ENCODE measurements at places on chromosomes 7 and 10.

- no peak for DNase-seq
Measured at GRCh38 chr10:127257395-127257794, 61.0 kb upstream of the INSYN2A start.

DNA sequence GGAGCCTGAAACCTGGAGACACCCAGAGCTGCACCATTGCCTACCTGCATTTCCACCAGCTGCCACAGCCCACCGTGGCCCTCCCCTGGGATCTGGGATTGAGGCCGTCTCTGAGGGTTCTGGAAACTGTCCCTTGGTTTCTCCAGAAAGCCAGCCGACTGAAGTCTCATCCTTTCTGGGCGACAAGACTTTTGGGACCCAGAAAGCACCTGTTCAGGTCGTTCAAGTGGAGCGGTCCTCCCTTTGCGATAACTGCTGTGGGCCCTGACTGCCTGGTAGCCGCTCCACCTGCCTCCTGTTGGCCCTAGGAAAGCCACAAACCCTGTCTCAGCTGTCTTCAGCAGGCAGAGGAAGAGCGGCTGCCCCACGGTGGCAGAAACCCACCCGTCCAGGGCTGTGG is 346.0 kb upstream of the MKI67 start:
- no peak for DNase-seq

GRCh38 chr7:101235050-101235449 is 2.6 kb downstream of the CLDN15 start:
- no peak for DNase-seq

DNA sequence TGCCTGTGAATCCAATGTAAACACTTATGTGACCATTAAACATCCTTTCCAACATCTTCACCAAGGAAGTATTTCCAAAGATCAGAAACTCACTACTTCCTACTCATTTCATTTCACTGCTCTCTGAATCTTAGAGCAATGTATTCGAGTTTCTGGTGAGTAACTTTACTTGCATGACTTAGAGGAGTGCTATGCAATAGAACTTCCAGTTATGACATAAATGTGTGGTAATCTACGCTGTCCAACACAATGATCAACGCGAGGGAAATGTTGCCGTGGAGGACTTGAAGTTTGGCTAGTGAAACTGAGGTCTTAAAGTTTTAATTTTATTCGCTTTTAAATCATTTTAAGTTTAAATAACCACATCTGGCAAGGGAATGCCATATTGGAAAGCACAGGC is 1326.3 kb downstream of the XPNPEP1 start:
- no peak for DNase-seq

DNA sequence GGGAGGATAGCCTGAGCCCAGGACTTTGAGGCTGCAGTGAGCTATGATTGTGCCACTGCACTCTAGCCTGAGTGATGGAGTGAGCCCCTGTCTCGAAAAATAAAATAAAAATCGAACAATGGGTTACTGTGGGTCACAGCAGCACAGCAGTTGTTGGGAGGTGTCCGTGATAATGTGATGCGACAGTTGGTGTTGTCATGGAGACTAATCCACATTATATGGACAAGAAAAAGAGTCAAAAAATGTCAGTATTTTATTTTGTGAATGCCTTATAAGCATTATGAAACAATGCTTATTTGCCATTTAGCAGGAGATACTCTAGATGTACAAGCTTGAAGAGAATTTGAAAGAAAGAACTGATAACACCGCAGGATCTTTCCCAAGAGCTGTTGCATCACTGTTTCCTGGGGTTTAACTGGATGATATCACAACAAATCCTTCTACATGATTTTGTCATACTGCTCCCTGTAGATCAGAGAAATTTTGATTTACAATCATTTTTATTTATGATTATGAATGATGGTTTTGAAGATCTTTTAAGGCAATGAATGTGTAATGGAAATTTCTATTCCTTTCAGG is 195.4 kb downstream of the BAMBI start:
- DNase-seq = no peak

DNA sequence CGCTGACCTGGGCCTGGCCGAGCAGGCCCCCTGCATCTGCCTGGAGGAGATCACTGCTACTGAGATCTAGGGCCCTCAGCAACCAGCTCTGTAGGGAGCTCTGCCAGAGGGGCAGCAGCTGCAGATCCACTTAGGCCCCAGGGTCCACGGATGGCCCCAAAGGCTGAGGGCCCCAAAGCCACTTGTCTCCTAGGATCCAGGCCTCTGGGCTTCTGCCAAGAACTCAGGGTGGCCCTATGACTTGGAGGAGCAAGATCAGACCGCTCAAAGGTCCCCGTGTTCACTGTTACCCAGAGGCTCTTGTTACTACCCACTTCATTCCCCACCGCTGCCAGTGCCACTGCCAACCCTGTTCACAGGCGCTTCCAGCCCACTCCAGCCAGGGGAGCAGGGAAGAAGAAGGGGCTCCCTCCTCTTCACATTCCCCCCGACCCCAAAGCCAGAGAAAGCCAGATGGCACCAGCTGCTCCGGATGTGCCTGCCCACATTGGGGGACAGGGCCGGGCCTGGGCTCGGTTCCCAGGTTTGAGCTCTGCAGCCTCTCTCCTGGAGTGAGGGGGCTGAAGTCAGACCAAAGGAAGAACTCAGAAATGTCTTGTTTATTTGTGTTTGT is 7.6 kb downstream of the LZTS2 start:
- no peak for DNase-seq

GRCh38 chr10:124308056-124308645 is 110.6 kb downstream of the OAT start:
- no peak for DNase-seq

DNA sequence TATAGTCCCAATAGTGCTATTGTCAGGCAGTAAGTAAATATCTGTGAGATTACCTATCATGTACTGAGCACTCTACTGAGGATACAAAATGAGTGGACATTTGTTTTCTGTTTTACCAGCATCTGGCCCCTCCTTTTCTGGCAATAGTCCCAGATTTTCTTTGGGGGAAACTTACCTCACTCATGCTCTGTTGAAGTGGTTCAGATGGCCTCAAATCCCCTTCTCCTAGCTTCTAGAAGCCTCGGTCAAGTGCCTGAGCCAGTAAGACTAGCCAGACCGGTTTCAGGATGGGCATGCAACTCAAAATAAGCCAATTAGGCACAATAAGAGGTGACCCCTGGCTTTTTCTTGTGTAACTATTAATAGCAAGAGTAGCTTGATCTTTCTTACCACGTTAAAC is 19.7 kb downstream of the TRDMT1 start:
- no peak for DNase-seq

GRCh38 chr10:69269761-69270160 is 8.5 kb upstream of the HK1 start:
- no peak for DNase-seq

DNA sequence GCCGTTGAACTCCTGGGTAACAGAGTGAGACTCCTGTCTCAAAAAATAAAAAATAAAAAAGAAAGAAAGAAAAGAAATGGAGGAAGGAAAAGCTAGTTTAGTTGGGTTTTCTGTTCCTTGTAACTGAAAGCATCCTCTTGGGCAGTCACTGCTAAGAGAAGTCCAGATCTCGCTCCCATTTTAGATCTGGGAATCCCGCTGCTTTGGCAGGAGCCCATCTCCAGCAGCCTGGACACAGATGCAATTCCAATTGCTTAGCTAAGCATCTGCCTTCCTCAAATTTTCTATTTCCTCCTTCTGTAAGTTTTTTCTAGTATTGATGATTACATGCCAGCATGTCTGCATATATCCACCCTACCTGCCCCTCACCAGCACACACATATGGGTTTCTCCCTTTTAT is 54.1 kb downstream of the DENND2A start:
- no peak for DNase-seq

GRCh38 chr7:33590916-33591315 is 314.4 kb upstream of the BMPER start:
- no peak for DNase-seq

DNA sequence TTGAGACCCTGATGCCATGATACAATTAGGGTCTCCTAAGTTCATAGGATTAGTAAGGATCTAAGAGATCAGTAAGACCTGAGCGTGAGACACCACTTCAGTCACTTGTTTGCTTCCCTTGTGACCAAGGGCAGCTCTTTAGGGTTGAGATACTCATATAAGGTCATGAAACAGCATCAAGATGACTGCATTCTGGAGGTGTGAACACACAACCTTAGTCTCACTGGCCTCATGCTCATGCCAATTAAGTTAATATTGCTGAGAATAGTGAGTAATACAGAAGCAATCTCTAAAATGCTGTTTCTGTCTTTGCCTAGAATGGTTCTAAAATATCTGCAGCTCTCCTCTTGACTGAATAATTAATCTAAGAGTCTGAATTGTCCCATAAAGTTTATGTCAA is 39.6 kb upstream of the KLHL7 start:
- no peak for DNase-seq

DNA sequence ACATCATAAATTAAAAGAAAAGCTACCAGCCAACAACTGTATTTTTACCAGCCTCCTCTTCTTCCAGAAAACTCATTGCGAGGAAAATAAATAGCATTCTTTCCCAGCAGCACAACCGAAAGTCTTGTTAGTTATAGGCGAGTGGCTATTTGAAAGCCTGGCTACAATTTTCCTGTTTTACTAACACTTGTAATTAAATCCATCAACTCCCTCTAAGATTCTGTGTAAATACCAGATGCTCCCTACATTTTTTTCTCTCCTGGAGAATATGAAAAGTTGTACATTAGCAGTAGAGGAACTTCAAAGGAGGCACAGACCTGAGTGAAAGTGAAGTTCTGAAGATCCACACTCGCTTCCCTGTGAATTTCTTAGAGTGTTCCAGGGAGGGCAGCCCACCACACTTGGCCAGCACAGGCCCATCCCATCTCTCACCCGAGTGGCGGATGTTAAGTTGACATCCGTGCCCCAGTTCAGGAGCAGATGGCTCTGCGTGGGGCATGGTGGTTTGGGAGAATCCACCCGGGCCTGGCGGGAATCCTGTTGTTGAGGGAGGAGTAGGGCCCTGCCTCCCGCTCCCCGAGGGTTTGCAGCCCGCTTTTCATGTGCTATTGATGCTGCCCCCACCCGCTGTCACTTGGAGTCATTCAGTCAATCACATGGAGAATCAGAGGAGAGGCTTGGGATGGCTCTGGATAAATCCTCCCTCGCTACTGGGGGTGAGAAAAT is 451.0 kb upstream of the GALNT17 start:
- no peak for DNase-seq

DNA sequence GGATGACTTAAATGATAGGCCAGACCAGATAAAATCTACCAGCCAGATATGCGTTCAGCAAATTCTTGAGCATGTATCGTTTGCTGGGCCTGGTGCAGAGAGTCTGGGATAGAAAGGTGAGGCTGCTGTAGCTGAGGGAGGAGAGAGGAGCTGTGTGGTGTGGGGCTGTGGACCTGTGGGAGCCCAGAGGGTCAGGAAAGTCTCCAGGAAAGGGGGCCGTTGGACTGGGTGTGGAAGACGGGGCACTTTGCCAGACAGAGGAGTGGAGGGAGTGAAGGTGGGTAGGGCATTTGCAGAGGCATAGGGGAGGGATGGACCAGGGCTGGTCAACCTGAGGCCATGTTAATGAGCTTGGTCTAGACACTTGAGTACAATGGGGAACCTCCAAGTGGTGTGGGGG is 124.7 kb upstream of the UNC5B start:
- no peak for DNase-seq

DNA sequence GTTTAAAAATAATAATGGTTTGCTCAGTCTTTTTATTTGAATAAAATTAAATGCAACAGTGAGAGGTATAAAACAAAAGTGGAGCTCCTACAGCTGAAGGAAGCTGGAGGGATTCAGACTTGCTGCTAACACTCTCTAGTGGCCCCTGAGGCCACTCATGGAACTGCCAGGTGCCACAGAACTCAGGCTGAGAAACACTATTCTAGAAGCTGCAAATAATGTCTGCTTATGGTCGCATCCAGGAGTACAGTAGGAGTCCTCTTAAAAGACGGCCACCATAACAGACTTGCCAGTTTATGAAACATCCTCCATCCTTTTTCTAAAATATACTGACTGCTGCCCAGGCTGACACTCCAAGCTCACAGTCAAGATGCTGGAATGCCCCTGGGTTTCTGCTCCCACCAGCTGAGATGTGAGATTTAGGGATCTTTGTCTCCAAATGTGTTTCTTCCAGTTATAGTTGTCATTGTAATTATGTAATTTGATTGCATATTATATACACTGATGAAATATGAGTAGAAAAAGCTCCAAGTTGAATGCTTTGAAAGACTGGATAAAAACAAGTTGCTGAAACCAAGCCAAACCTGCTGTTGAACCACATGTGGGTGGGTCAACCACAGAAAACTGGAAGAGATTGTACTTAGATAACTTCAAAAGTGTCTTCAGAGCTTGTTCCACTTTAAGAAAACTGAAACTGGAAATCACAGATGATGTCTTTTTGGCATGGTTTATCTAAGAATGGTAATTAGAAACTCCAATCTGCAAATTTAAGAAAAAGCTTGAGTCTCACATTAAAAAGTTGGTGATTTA is 213.7 kb upstream of the AOAH start:
- no peak for DNase-seq

- no peak for DNase-seq
Measured at GRCh38 chr7:43764807-43765491, 6.5 kb downstream of the BLVRA start.

DNA sequence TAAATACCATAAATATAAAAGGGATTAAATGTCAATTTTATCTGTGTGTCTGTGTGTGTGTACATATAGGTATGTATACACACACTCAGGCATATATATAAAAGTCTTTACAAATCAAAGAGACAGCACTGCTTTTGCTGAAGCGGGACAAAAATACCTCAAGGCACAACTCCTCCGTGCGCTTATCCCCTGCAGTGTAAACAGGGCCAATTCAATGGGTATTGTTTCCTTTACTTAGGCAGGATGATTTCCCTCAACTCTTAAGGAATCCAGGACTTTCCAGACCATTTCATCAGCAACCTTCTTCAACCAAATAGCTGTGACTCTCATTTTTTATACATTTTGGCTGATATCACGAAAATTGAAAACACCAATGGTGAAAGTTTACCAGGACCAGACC is 227.7 kb downstream of the CRPPA start:
- DNase-seq = no peak

- DNase-seq = no peak
Measured at GRCh38 chr10:95785317-95785716, 29.4 kb downstream of the ENTPD1 start.

DNA sequence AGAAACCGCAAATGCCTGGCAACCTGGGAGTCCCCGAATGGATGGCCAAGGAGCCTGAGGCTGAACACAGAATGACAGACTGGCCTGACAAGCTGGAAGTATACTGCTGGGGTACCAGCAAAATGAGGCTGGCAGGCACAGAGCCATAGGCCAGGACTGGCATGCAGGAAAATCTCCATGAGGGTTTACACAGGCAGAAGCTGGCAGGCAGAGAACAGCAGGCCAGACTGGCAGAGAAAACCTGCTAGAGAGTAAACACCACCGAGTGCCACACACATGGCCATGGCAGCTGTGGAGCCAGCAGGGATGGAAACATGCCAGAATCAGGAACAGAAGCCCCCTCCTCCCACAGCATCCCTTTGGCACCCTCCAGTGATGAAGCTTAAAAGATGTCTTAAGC is 63.4 kb downstream of the CRPPA start:
- no peak for DNase-seq
